ENCODE measurements at places on chromosomes 1 and 21. TPM values are rescaled to one million over a fixed set of nuclear protein-coding genes. Genes with fewer than 3 reads are reported as not detected.

Gene SLC9C2
- 0.03 TPM for total RNA-seq

Gene DNAJC6
- total RNA-seq: 6.8 TPM

Gene DARS2
- total RNA-seq: 15.8 TPM

Gene SERPINC1
- total RNA-seq: 0.07 TPM

Gene FAM3B
- total RNA-seq: not detected

Gene C8A
- not detected for total RNA-seq

Gene GSTM1
- total RNA-seq: not detected

Gene MPL
- total RNA-seq: not detected

Gene CYP2J2
- total RNA-seq: not detected

Gene GREM2
- 14.7 TPM for total RNA-seq

Gene FCRL5
- total RNA-seq: not detected

Gene RSBN1
- total RNA-seq: 17.7 TPM

All from smooth muscle cell of the pulmonary artery (primary cell).